Amygdala (tissue), 56 donors: ENCODE measurements at places on chromosomes 5 and 9.

GRCh38 chr9:24932785-24933184, 387.1 kb upstream of the IZUMO3 start:
- no peak for DNase-seq

DNA sequence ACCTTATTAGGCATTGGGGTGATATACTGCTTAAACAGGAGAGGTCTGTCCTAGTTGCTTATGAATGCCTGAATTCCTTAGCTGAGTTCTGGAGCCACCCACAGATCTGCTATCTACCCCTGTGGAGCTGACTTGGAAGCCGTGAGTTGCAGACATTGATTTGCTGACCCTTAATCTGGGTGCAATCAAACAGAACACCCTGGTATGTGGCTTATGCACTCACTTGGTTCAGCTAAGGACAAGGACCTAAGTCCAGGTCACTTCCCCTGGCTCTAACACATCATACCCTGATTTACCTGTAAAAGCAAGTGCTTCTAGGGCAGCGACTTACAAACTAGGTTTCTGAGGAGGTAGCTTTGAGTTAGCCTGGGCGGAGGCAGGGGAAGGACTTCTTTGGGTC, 41.6 kb upstream of the TLR4 start:
- DNase-seq: no peak

DNA sequence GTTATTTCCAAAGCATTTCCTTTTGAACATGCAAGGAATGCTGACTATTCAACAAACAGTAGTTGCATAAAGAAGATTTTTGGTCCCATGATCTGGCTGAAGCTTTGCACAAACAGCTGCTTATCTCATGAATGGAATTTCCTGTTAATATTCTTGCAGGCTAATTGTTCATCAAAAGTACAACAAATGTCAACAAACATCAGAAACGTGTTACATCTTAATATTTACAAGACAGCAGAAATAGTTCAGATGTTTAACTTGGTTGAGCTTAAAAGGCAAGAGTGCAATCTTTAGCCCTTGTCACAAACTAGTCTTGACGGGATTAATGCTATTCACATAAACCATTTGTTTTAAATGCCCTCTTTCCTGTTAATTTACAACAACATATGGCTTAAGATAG, 47.9 kb upstream of the BASP1 start:
- no peak for DNase-seq

- no peak for DNase-seq
These were observed 332.4 kb upstream of the EFNA5 start for GRCh38 chr5:108003178-108003577.

- no peak for DNase-seq
These were observed 82.0 kb upstream of the ORM1 start for GRCh38 chr9:114240647-114241558.

DNA sequence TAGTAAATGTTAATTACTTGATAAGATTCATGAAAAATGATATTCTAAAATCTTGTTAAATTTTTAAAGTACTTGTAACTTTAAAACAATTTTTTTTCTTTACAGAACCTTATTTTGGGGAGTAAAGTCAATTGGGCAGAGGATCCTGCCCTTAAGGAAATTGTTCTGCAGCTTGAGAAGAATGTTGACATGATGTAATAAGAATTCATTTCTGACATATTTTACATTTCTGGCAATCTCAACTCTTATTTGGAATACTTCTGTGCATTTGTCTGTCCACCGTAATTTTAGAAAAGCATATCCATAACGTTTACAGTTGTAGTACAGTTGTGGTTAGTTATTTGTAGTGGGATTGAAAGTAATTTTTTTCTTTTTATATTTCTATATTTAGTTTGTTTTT, 20.2 kb downstream of the CENPH start:
- no peak for DNase-seq

- DNase-seq: no peak
These were observed 82.5 kb upstream of the UBTD2 start for GRCh38 chr5:172365948-172366608.

GRCh38 chr9:124792257-124793014, 15.5 kb downstream of the OLFML2A start:
- DNase-seq: no peak

DNA sequence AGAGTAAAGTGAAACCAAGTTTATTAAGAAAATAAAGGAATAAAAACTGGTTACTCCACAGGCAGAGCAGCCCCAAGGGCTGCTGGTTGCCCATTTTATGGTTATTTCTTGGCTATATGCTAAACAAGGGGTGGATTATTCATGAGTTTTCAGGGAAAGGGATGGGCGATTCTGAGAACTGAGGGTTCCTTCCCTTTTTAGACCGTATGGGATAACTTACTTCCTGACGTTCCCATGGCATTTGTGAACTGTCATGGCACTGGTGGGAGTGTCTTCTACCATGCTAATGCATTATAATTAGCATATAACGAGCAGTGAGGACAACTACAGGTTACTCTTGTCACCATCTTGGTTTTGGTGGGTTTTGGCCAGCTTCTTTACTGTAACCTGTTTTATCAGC, 323.9 kb upstream of the PTGER4 start:
- no peak for DNase-seq

GRCh38 chr5:114319236-114319635, 42.6 kb upstream of the KCNN2 start:
- DNase-seq: no peak

GRCh38 chr9:91963711-91964240, 13.7 kb upstream of the ROR2 start:
- DNase-seq: no peak

DNA sequence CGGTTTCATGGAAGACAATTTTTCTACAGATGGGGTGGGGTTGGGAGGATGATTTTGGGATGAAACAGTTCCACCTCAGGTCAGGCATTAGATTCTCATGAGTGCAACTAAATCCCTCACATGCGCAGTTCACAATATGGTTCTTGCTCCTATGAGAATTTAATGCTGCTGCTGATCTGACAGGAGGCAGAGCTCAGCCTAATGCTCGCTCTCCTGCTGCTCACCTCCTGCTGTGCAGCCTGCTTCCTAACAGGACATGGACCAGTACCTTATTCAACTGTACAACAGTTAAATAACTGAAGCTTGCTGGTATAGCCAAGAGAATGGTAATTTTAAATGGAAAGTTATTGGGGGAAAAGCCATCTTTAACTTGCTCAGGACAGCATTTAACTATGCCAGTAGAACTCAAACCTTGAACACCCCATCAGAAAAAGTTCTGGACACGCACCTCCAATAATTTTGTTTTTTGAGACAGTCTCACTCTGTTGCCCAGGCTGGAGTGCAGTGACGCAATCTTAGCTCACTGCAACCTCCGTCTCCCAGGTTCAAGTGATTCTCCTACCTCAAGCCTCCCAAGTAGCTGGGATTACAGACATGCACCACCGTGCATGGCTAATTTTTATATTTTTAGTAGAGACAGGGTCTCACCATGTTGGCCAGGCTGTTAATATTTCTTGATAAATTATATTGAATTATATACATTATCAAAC, 27.7 kb downstream of the HMGCR start:
- no peak for DNase-seq

GRCh38 chr5:31530541-31531265, 1.2 kb downstream of the DROSHA start:
- no peak for DNase-seq

DNA sequence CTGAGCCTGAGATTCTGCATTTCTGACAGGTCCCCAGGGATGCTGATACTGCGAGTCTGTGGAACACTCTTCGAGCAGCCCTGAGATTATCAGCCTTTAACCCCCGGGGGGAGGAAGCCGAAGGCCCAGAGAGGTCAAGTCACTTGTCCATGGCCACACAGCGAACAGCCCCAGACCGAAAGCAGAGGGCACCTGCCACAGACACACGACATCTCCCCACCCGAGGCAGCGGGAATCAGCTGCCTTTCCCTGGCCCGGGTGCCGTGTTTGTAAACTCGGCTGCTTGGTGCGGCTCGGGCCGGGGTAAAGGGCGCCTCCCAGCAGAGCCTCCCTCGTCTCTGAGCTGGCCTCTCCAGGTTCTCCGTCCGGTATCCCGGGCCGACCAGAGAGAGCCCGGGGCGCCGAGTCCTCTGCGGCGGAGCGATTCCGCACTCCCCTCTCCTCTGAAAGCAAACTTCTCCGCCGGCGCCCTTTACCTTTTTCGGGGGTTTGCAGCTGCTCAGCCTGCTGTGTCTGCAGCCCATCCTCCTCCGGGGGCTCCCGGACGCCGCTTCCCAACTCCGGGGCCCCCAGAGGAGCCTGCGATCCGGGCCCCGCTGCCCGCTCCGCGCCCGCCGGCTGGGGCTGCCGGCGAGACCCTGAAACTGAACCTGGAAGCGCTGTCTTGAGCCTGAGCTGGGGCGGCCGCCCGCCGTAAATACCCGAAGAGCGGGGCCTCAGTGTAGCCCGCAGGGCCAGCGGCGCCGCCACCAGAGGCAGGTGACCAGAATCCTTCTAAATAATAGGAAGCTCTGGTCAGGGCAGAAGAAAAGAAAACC, at the start of gene CCDC69:
TSS of gene CCDC69 (minus strand) at position 646 of the 818 bp plus-strand sequence. CDS start at position 524, 122 bp downstream.
- DNase-seq: peak; percentile 23

- no peak for DNase-seq
These were observed 214.2 kb downstream of the FANCC start for GRCh38 chr9:95103281-95103771.

GRCh38 chr5:4831325-4831724, 308.8 kb upstream of the ADAMTS16 start:
- no peak for DNase-seq

DNA sequence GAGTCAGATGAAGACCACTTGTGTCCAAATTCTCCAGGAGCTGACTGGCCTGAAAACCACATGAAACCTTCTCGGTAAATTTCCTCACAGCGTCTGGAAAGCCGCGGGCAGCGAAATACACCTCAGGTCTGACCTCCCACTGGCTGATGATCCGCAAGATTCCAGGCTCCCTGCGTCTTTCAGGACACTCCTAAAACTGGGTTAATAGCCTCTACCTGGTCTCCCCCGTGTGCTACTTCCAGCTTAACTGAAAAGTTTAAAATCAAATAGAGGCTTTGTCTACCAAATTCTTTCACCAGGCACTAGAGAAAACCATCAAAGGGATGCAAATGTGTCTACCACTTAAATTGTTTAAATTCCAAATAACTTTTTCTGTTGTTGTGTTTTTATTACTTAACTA, 312.6 kb downstream of the DRD1 start:
- DNase-seq: no peak

DNA sequence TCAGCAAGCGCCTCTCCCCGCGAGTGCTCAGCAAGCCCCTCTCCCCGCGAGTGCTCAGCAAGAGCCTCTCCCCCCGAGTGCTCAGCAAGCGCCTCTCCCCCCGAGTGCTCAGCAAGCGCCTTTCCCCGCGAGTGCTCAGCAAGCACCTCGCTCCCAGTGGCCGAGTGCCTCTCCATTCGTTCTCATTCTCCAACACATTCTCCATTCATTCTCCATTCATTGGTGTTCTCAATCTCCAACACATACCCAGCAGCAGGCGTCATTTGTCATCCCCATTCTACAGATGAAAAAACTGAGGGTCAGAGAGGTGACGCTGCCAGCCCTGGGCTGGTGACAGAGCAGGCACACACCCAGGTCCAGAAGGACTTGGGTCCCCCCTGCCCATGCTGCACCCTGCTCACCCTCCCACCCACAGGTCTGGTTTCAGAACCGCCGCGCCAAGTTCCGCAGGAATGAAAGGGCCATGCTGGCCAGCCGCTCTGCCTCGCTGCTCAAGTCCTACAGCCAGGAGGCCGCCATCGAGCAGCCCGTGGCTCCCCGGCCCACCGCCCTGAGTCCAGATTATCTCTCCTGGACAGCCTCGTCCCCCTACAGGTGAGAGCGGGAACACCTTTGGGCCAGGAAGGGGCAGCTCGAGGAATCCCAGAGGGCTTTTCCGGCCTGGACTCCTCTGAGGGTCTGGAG, 32.5 kb downstream of the PTGES start:
- DNase-seq: no peak

DNA sequence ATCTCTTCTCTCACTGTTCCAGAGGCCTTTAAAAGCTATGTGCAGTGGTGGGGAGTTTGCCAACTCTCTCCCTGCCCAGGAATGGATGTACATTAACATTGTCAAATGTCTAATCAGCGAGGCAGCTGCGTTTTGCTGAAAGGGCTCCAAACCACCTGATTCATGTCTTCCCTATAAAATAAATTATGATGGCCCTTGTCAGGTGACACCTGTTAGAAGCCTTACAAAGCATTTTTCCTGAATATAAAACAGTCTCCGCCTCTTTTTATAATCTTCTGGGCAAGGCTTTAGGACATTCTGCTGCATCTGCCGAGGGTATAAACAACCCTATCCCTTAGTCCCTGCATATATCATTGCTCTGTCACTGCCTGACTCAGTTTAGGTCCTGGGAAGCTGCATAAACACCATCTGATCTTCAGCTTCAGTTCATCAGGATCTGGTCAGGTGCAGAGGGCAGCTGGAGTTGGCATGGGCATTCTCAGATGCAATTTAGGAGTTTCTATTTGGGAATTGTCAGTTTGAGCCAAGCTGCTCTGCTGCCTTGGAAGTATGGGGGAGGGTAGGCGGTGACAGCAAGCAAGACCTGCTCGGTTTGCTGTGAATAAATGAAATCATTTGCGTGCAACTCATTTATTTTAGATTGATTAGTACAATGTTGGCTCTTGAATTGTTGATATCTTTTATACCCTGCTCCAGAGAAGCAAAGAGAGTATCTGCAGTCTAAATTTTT, 103.5 kb downstream of the ACER2 start:
- no peak for DNase-seq

GRCh38 chr9:4301296-4301695, 1.4 kb upstream of the GLIS3 start:
- DNase-seq: no peak

GRCh38 chr9:120921661-120922181, 4.9 kb downstream of the TRAF1 start:
- DNase-seq: no peak
